Upper lobe of right lung (tissue), 1 donor: ENCODE measurements at places on chromosomes 2 and 18. TPM values are rescaled to one million over a fixed set of nuclear protein-coding genes. Genes with fewer than 3 reads are reported as not detected.

GRCh38 chr2:173401716-173402326 is 47.1 kb downstream of the CDCA7 start:
- no peak overlapping the region for H3K27ac ChIP-seq
- H3K27me3 ChIP-seq, result peaks cover 60% of the 10 kb centered on the region
- no peak overlapping the region for H3K4me3 ChIP-seq
- H3K36me3 ChIP-seq, result no peaks in the 10 kb centered on the region
- no peaks in the 10 kb centered on the region for H3K4me1 ChIP-seq

GRCh38 chr18:10751653-10752052 is 225.8 kb downstream of the NAPG start:
- no peak overlapping the region for H3K4me3 ChIP-seq
- no peaks in the 10 kb centered on the region for H3K27me3 ChIP-seq
- H3K36me3 ChIP-seq, result no peaks in the 10 kb centered on the region
- no peak overlapping the region for H3K27ac ChIP-seq

- no peaks in the 10 kb centered on the region for H3K36me3 ChIP-seq
- H3K27me3 ChIP-seq, result no peaks in the 10 kb centered on the region
- H3K4me1 ChIP-seq, result no peaks in the 10 kb centered on the region
- DNase-seq, result no peak
Observed at GRCh38 chr2:105919826-105920225, 175.1 kb downstream of the NCK2 start.

DNA sequence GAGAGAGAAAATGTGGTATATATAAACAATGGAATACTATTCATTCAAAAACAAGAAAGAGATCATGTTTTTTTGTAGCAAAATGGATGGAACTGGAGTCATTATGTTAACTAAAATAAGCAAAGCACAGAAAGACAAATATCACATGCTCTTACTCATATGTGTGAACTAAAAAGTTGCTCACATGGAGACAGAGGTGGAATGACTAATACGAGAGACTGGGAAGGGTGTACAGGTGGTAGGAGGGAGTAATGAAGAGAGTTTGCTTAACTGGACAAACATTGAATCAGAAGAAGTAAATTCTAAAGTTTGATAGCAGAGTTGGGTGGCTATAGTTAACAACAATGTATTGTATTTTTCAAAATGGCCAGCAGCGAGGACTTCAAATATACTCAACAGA is 1080.7 kb upstream of the CHAC2 start:
- no peak overlapping the region for H3K4me3 ChIP-seq
- no peak for DNase-seq
- no peaks in the 10 kb centered on the region for H3K36me3 ChIP-seq
- H3K27ac ChIP-seq, result no peak overlapping the region

DNA sequence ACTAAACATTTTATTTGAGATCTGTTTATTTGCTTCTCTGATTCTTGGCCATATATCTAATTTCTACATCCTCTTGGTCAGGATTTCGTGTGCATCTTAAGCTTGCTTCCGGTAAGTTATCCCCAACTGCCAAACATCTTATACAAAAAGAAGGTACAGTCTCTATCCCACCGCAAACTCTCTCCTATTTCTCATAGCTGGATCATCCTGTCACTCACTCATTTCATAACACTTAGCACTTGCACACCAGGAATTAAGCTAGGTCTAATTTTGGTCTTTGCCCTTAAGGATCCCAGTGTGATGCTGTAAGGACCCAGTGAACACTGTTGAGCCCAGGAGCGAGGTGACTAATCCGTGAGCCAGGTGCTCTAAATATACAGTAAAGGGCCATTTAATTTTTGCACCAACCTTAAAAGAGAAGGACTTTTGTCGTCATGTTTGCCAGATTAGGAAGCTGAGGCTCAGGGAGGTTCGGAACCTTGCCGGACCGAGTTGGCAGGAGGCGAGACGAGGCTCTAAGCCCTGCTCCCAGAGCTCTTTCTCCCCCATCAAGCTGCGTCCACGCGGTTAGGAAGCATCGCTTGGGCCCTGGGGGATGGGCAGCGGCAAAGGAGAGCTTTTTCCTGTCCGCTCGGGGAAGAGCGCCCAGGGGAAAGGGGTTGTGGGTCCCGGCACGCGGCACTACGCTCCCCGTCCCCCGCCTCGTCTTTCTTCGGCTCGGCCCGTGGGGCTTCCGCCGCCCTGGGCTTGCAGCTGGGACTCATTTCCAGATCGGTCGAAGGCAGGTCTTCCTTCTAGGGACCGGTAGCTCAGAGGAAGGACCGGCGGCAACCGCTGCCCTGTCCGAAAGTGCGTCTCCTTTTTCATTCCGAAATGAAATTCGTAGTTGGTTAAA is 4.1 kb upstream of the ITPRIPL1 start:
- peak overlapping the region; percentile 43 for H3K27ac ChIP-seq
- peaks cover 46% of the 10 kb centered on the region for H3K27me3 ChIP-seq
- no peak for DNase-seq
- no peaks in the 10 kb centered on the region for H3K4me1 ChIP-seq
- no peaks in the 10 kb centered on the region for H3K36me3 ChIP-seq
- H3K4me3 ChIP-seq, result peak overlapping the region; percentile 62

FECH gene
- 20.0 TPM for total RNA-seq

CD226 gene
- 5.8 TPM for total RNA-seq

DNA sequence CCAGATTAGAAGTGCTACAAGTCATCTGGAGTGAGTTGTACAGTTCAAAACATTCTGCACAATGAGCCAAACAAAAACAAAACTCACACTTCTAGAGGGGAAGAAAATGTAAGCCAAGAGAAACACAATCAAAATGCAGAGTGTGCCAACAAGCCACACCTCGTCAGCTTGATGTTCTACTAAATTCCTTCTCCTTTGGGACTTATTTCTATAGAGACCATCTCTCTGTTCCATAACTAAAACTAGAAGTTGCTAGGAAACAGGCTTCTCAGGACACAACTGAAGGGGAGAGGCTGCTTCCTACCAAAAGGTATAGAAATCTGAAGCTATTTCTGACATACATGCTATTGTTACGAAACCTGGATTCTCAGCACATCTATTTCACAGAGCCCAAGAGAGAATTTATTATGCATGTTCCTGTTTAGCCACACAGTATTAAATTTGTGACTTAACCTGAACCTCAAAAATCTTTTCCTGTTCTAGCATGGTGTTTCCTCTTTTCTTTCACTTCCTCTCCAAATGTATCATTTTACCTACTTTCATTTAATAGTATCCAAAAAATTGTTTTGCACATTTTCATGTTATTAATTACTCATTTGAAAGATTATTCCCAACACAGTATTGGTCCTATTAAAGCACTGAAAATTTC is 211.4 kb upstream of the CCDC150 start:
- no peak for DNase-seq
- H3K36me3 ChIP-seq, result no peaks in the 10 kb centered on the region
- H3K27ac ChIP-seq, result no peak overlapping the region
- H3K27me3 ChIP-seq, result no peaks in the 10 kb centered on the region

GRCh38 chr2:69251943-69252342 is 135.1 kb downstream of the GFPT1 start:
- H3K36me3 ChIP-seq, result no peaks in the 10 kb centered on the region
- DNase-seq, result no peak
- H3K27me3 ChIP-seq, result no peaks in the 10 kb centered on the region
- H3K4me1 ChIP-seq, result no peaks in the 10 kb centered on the region
- no peak overlapping the region for H3K27ac ChIP-seq
- no peak overlapping the region for H3K4me3 ChIP-seq

TMEM17 gene
- 2.0 TPM for total RNA-seq

DNA sequence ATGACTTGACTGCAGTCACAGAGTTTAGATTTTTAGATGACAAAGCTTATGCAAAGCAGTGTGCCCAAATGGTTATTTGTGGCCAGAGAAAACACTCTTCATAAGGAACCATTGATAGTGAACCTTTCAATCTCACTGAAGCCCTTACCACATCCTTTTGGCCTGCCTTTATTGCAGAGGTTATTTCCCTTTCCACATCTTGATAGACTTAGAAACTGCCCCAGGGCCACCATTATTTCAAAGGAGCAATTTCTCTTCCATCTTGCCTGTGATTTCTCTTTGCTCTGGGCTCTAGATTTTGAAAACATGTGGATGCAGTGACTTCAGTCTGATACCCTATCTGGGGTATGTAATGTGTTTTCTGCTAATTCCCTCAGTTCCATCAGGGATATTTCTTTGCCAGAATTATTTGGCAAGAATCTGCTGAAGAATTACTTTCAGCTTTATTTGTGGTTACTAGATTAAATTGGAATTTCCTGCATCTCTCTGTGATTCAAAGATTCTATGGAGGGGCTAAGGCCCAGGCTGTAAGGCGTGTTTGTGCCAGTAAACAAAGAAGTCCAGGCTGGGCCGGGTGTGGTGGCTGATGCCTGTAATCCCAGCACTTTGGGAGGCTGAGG is 51.0 kb downstream of the MOGAT1 start:
- no peak overlapping the region for H3K27ac ChIP-seq
- H3K36me3 ChIP-seq, result no peaks in the 10 kb centered on the region
- H3K4me1 ChIP-seq, result no peaks in the 10 kb centered on the region
- no peak for DNase-seq
- H3K27me3 ChIP-seq, result no peaks in the 10 kb centered on the region
- H3K4me3 ChIP-seq, result no peak overlapping the region

GRCh38 chr2:133642791-133643191 is 74.5 kb upstream of the NCKAP5 start:
- no peaks in the 10 kb centered on the region for H3K36me3 ChIP-seq
- no peaks in the 10 kb centered on the region for H3K27me3 ChIP-seq
- H3K4me3 ChIP-seq, result no peak overlapping the region
- H3K4me1 ChIP-seq, result no peaks in the 10 kb centered on the region
- no peak for DNase-seq
- no peak overlapping the region for H3K27ac ChIP-seq

DNA sequence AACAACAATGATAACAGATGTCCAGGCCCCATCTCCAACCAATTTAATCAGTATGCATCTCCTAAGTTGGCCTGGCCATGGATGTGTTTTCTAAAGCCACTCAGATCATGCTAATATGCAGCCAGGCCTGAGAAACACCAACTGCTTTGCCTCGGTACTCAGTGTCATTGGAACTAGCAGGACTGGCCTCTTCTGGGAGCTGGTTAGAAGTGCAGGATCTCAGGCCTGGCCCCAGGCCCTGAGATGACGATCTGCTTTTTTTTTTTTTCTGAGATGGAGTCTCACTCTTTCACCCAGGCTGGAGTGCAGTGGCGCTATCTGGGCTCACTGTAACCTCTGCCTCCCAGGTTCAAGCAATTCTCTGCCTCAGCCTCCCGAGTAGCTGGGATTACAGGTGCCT is 69.1 kb downstream of the IRS1 start:
- H3K36me3 ChIP-seq, result no peaks in the 10 kb centered on the region
- no peaks in the 10 kb centered on the region for H3K27me3 ChIP-seq
- DNase-seq, result no peak
- H3K4me3 ChIP-seq, result no peak overlapping the region
- H3K4me1 ChIP-seq, result peaks cover 2% of the 10 kb centered on the region
- no peak overlapping the region for H3K27ac ChIP-seq

DNA sequence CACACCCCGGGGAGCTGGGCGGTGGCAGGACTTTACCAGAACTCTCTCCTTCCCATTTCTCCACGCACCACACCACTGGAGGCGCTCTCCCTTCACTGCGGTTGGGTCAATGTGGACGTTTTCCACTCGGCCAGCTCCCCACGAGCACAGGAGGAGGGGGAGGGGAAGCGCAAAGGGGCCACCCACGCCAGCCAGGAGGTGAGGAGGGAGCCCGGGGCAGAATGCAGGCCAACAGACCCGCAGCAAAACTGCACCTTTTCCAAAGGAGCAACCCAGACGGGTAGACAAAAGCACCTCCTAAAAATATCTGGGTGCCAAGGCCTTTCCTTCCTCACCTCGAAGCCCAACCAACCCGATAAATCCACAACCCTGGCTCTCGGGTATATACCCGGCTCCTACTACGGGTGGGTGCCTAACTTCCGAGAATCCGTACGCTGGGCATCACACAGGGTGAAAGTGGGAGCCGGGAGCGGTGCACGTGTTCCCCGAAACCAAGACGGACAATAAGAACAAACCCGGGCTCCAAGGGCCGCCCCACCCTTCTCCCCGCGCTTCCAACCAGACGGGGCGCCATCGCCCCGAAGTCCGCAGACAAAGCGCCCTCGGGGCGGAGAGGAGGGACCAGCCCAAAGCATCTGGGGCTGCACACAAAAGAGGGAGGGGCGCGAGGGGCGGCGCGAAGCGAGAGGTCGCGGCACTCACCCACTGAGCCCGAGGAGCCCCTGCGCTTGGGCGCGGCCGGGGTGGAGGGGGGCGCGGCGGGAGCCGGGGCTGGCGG is 1.0 kb downstream of the RTN4 start:
- H3K27me3 ChIP-seq, result no peaks in the 10 kb centered on the region
- peak overlapping the region; percentile 95 for H3K27ac ChIP-seq
- H3K4me1 ChIP-seq, result peaks cover 35% of the 10 kb centered on the region
- peak; percentile 93 for DNase-seq

SFXN5 gene
- total RNA-seq, result 13.1 TPM

- no peak overlapping the region for H3K4me3 ChIP-seq
- H3K4me1 ChIP-seq, result no peaks in the 10 kb centered on the region
Observed at GRCh38 chr2:234203135-234203984, 152.9 kb downstream of the SPP2 start.

OR6B2 gene
- total RNA-seq, result not detected

GRCh38 chr18:70337139-70337972 is 48.5 kb downstream of the SOCS6 start:
- no peaks in the 10 kb centered on the region for H3K36me3 ChIP-seq
- no peak overlapping the region for H3K27ac ChIP-seq
- no peaks in the 10 kb centered on the region for H3K27me3 ChIP-seq
- no peaks in the 10 kb centered on the region for H3K4me1 ChIP-seq
- no peak for DNase-seq
- H3K4me3 ChIP-seq, result no peak overlapping the region

DNA sequence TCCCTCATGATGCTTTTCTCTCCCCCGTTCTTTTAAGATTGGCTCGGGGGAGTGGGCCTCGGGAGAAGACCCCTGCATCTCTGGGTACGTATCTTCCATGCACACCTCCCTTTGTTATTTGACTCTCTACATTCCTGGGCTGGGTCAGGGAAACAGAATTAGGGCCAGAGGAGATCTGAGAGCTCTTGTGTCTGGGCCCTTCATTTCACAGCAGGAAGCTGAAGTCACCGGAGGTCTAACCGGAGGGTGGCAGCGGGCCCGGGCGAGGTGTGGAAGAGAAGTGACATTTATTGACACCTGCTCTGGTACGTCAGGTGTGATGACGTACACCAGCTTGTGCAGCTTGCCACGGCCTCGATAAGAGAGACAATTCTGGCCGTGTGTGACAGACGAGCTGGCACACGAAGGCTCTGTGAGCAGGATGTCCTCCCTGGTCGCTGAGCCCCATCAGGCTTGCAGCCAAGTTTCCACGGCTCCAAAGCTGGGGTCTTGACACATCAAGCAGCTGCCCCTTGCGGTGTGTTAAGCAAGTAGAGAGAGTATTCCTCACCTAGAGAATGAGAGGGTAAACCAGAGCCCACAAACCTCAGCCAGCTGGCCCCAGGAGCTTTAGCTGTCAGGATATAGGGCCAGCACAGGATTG is 30.4 kb downstream of the TOGARAM2 start:
- no peaks in the 10 kb centered on the region for H3K36me3 ChIP-seq
- H3K27me3 ChIP-seq, result no peaks in the 10 kb centered on the region
- DNase-seq, result peak; percentile 83
- H3K4me3 ChIP-seq, result no peak overlapping the region
- H3K27ac ChIP-seq, result peak overlapping the region; percentile 67
